ENCODE measurements at places on chromosomes 7 and 10. TPM values are rescaled to one million over a fixed set of nuclear protein-coding genes. Genes with fewer than 3 reads are reported as not detected.

- no peak for DNase-seq
Observed at GRCh38 chr7:127967281-127967680, 64.0 kb downstream of the LRRC4 start.

- no peak for DNase-seq
Observed at GRCh38 chr7:147332988-147333387, 1216.4 kb downstream of the CNTNAP2 start.

The SPDYE18 gene
- 0.24 TPM for polyA plus RNA-seq

GRCh38 chr7:23107781-23108180, 2.2 kb downstream of the KLHL7 start:
- no peak for DNase-seq

DNA sequence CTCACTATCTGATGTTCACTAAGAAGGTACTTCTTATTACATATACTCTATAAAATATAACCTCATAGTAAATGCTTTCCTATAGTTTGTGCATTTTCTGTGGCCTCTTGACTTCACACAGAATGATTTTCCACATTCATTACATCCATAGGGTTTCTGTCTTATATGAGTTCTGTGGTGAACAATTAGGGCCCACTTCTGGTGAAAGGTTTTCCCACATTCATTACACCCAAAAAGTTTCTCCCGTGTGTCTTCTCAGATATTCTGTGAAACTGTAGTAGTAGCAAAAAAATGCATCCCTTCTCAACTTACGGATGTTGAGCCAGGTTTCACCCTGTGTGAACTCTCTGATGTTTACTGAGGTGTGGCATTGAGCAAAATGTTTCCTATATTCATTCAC, 119.3 kb downstream of the ZNF33B start:
- DNase-seq = no peak

- no peak for DNase-seq
Observed at GRCh38 chr7:100951172-100951571, 1.8 kb downstream of the MUC3A start.

The CCL26 gene
- not detected for polyA plus RNA-seq

Data from SK-N-SH (cell line).